ENCODE measurements at places on chromosomes 7 and 10.

GRCh38 chr7:44380189-44380830 lies 54.9 kb upstream of the CAMK2B start:
- DNase-seq, result no peak

GRCh38 chr10:101818872-101819633 lies 809 bp upstream of the OGA start:
- no peak for DNase-seq

GRCh38 chr7:129127601-129128000 lies 16.9 kb upstream of the TSPAN33 start:
- DNase-seq, result no peak

DNA sequence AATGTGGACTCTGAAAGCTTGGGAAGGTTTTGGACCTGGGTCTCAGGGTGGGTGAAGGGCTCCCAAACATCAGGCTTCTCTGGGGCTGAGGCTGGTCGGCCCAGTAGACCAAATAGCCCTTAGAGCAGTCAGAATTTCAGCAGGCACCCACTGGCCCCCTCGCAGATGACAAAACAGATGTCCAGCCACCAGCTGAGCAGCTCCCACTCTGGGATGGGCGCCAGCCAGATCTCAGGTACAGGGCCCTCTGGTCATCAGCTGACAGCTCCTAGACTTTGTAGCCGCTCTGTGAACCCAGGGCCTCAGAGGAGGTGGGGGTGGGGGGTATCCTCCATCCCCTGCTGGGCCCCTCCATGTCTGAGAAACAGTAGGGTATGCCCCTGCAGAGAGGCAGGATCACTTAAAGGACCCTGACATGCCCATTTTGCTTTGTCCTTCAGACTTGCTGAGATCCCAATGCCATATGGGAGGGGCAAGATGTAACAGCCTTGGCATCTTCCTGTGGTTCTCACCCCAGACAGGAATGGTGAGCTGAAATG lies 26.5 kb downstream of the HSPA12A start:
- no peak for DNase-seq

DNA sequence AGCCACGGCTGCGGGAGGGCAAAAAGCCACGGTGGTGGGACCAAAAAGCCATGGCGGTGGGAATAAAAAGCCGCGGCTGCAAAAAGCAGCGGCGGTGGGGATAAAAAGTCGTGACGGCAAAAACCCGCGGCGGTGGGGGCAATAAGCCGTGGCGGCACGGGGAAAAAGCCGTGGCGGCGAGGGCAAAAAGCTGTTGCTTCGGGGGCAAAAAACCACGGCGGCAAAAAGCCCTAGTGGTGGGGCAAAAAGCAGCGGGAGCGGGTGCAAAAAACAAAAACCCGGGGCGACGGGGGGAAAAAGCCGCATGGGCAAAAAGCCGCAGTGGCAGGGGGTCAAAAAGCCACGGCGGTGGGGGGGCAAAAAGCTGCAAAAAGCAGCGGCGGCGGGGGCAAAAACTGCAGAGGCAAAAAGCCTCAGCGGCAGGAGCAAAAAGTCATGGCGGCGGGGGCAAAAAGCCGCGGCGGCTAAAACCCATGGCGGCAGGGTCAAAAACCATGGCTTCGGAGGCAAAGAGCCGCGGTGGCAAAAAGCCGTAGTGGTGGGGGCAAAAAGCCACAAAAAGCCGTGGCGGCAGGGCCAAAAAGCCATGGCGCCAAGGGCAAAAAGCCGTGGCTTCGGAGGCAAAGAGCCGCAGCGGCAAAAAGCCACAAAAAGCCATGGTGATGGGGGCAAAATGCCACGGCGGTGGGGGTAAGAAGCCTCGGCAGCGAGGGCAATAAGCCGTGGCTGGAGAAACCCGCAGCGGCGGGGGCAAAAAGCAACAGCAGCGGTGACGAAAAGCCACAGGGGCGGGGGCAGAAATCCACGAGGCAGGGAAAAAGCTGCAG lies 525.8 kb downstream of the ZNF33B start:
- no peak for DNase-seq

DNA sequence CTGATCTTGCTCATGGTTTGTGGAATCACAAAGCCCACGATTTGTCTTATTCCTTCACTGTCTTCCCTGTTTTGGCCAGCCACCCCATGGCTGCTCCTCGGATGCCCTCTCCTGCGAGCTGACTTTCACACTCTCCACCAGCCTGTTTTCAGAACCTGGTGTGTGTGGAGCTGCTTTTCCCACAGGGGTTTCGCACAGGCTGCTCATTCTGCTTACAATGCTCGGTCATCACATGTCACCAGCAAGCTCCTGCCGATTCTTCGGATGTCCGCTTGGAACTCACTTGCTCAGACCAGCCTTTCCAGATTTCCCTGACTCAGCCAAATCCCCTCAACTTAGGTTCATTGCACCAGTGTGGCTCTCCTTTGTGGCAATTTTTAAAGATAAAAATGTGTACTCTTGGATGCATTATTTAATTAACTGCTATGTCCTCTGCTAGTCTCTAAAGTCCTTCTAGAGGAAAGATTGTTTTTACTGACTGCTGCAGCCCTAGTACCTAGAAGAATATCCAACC lies 1018.6 kb upstream of the LRRTM3 start:
- no peak for DNase-seq

GRCh38 chr10:72226418-72227027 lies 10.4 kb upstream of the ASCC1 start:
- no peak for DNase-seq

DNA sequence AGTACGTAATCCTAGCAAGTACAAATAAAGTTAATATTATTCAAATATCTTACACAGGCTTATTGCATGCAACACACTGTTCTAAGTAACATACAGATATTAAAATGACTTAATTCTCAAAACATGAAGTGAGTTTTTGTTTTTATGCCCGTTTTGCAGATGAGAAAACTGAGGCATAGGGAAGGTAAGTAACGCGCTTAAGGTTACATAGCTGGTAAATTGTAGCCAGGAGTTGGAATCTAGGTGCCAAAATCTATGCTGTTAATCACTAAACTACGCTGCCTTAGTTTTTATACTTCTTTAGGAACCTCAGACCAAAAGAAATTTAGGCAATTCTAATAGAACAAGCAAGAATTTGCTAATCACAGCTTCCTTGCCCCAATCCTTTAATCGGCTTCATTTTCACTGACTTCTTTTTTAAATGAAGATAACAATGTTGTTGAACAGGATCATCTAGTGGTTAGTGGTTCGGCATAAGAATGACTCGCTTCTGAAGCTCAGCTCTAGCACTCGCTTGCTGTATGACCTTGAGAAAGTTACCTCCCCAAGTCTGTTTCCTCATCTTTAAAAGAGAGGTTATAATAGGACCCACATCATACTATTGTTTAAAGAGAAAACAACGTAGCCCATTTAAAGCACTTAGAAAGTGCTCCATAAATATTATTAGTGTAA lies 1.0 kb upstream of the LRRTM3 start:
- DNase-seq, result no peak
